Spinal cord (tissue), 10 donors: ENCODE measurements at places on chromosomes 3 and 15. TPM values are rescaled to one million over a fixed set of nuclear protein-coding genes. Genes with fewer than 3 reads are reported as not detected.

GRCh38 chr3:45043728-45044299 lies 17.7 kb downstream of the CLEC3B start:
- no peak for DNase-seq

- DNase-seq = no peak
Observed at GRCh38 chr3:182972387-182972786, 8.0 kb downstream of the DCUN1D1 start.

The NPAP1 gene
- total RNA-seq = 0.44 TPM

- no peak for DNase-seq
Observed at GRCh38 chr15:88621789-88622604, 857 bp downstream of the AEN start.

- DNase-seq = no peak
Observed at GRCh38 chr3:42216931-42217333, 49.1 kb downstream of the CCK start.

GRCh38 chr3:157649511-157649910 lies 146.3 kb upstream of the VEPH1 start:
- DNase-seq = no peak

The CCR4 gene
- 0.20 TPM for total RNA-seq

DNA sequence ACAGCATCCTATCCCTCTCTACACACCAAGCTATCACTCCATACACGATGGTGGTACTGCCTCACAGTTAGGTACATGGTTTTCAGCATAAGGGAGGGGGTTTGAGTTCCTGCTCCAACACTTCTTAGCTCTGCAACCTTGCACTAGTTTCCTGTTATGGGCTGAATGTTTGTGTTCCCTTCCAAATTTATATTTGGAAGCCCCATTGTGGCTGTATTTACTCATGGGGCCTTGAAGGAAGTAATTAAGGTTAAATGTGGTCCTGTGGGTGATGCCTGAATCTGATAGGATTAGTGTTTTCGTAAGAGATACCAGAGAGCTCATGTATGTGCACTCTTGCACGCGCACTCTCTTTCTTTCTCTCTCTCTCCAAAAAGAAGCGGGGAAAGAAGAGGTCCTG lies 259.4 kb downstream of the RORA start:
- no peak for DNase-seq

- no peak for DNase-seq
Observed at GRCh38 chr3:31135546-31135945, 241.1 kb upstream of the GADL1 start.

GRCh38 chr3:31043184-31043819 lies 148.8 kb upstream of the GADL1 start:
- DNase-seq = no peak

DNA sequence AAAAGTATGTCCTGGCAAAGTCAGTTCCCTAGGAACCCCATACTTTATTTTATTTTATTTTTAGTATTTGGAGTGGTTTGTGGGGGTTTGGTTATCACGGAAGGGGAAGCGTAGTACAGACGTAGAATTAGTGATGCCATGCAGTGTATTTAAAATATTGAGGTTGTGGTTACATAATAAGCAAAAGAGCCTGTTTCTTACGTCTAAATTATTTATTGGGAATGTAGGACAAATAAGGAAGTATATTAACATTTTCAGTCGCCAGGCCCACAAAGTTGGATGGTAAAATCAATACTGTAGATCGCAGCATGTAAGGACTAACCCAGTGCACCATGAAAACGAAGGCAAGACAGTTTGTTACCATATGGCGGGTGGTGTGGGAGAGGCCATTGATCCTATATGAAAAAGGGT lies 558 bp downstream of the DTWD1 start:
- peak; percentile 55 for DNase-seq

DNA sequence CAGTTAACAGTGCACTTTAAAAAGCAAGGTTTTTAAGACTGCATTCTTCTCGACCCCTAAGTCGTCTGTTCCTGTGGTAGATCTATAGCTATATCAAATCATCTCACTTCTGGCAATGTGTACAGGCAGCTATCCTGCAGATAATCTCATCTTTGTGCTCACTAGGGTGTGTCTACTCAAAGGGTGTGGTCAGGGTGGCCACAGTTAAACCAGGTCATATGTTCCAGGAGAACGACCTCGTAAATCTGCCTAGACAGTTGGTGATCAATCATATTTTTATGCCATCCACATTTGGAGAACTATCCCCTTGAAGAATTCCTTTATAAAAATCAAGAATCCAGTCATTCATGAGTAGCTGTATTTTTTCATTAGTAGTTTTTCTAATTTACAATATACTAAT lies 3.0 kb downstream of the VEPH1 start:
- DNase-seq = no peak

DNA sequence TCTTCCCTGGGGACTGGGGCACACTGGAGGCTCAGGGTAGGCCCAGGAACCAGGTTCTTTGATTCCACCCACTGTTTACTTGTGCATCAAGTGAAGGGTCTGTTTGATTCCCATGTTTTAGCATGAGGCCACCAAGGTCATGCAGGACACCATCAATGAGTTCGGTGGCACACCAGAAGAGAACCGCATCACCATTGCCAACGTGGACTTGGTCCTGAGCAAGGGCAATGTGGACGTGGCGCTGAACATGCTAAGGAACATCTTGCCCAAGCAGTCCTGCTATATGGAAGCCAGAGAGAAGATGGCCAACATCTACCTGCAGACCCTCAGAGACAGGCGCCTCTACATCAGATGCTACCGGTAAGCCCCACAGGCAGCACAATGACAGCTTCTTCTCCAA lies 21.5 kb downstream of the TTC21A start:
- no peak for DNase-seq

The IQCF5 gene
- not detected for total RNA-seq

GRCh38 chr15:41936649-41937567 lies 35.4 kb downstream of the EHD4 start:
- no peak for DNase-seq

The FOXL2NB gene
- total RNA-seq = 0.59 TPM

GRCh38 chr3:39454591-39455217 lies 12.8 kb upstream of the MOBP start:
- no peak for DNase-seq

DNA sequence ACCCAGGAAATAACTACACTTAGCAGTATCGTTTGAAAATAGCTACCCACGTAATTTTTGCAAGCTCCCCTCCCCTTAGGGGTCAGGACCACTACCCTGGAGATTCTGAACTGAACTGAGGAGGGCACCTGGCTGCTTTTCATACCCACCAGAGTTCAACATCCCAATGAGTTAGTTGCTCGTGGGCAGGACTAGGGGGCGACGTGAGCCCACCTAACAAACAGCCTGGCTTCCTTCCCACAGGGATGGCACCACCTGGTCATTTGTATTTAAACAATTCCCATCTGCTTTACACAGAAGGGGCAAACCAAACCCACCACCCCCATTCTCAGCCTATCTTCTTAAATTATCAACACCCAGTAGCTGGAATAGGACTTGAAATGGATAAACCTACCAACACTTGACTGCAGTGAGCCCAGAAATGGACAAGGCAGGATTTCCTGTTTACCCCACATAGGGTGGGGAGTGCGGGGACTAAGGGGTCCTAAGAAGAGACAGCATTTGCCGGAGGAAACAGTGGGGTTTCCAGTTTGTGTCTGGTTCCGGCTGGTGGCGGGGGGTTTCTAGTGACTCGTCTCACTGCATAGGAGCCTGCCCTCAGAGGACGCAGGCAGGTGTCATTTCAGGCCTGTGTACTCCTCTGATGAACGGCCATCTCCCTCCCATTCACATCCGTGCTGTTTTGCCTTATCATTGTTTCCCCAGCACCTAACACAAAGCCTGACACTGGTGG lies 11.6 kb upstream of the VGLL4 start:
- no peak for DNase-seq

- DNase-seq = no peak
Observed at GRCh38 chr3:173921732-173922131, 524.2 kb downstream of the NLGN1 start.

DNA sequence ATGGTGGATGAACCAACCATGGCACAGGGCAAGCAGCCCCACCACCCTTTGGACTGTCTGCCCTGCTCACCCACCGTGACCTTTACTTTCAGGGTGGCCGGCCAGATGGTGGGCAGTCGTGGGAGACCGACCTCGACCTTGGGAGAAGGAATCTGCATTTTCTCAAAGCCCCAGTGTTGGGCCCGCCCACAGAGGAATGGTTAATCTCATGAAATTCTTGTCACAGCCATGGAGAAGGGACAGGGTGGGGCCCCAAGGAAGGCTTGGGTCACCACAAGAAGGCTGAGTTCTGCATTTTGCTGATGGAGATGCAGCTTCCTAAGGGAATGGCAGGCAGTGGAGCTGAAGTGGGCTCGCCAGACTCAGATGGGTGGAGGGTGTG lies 2.9 kb downstream of the PLXND1 start:
- no peak for DNase-seq

GRCh38 chr3:60453326-60453725 lies 797.9 kb downstream of the FHIT start:
- DNase-seq = no peak

GRCh38 chr3:109072194-109072593 lies 45.7 kb downstream of the MORC1 start:
- no peak for DNase-seq

- no peak for DNase-seq
Observed at GRCh38 chr3:67468511-67468910, 185.9 kb downstream of the SUCLG2 start.

DNA sequence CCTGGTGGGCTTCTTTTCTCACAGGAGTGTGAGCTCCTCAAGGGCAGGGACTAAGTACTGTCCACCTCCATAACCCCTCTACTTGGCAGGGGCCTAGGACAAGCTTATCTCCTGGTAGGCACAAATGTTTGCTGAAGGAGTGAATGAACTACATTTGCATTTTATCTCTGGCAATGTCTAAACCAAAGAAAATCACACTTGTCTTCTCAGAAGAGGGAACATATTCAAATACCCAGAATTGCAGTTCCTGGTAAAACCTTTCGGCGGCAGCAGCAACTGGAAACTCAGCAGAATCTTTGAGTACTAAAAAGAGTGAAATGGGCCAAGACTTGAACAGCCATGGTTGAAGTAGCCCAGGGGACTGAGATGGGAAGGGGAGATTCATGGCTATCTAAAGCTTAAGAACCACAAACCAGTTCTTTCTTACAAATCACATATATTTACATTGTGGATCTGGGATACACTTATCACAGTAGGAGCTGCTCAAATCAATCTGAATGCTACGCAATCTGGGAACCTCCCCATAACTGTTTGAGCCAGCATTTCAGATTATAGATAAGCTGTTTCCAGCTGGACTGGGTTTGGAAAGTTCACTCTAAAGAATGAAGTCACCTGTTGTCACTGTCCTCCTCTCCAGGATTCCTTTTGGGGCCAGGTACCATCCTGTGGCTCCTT lies 18.7 kb upstream of the PTPN9 start:
- DNase-seq = no peak

The CPB1 gene
- total RNA-seq = 0.17 TPM

DNA sequence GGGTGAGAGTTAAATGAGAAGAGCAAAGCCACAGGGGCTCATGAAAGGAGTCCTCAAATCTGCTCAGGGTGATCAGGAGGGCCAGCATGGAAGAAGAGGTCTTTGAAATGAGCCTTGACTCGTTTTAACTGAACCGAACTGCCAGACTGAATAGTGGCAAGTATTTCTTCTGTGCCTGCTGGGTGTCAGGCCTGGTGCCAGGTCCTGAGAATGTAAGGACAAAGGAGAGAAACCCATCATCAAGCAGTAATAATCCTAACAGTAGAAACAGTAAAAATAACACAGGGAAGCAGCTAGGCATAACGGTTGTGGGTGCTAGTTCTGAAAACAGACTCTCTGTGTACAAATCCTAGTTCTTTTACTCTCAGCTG lies 40.4 kb upstream of the SMAD3 start:
- no peak for DNase-seq

The RTP1 gene
- 0.61 TPM for total RNA-seq

GRCh38 chr3:9884555-9885165 lies 4.6 kb upstream of the CIDEC start:
- DNase-seq = no peak

The ARHGEF3 gene
- total RNA-seq = 18.6 TPM

The CEMIP gene
- 257 TPM for total RNA-seq

DNA sequence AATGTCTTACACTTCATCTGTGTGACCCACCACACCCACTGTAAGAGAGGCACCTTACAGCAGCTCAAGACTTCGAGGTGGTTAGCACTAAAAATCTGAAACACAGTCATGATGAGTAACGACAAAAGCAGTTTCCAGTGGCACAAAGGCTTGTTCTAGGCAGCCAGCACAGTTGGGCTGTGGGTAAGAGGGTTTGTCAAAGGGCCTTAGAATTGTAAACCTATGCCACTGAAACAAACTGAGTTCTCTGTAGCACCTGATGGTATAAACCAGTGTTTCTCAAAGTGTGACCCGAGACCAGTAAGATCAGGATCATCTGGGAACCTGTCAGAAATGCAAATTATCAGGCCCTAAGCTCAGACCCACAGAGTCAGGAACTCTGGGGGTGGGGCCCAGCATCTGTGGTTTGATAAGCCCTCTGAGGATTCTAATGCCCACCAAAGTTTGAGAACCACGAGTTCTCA lies 36.5 kb downstream of the DAPK2 start:
- no peak for DNase-seq

DNA sequence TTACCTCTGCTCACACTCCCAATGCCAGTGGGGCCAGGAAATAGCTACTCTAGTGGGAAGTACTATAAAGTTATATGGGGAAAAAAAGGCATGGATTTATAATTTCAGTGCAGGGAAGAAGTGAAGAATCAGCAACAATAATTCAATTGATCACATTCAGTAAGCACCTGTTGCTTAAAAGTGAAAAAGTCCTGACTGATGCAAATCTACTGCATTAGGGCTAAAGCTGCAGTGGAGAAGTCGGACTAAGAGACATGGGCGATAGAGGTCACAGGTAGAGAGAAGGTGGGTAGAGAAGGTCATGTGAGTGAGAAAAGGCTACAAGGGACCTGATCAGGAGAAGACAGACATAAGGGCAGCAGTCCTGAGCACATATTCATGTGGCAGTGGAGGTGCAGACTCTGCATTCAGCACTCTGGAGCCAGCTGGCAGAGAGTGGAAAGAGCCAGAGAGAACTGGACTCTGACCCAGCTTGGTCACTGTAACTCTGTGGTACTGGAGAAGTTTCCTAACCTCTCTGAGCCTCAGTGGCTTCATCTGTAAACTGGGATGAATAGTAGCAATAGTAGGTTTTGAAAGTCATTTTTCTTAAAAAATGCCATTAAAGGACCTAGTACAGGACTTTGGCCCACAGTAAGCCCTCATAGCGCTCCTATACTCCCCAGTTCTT lies 17.6 kb upstream of the BCL2A1 start:
- DNase-seq = no peak

DNA sequence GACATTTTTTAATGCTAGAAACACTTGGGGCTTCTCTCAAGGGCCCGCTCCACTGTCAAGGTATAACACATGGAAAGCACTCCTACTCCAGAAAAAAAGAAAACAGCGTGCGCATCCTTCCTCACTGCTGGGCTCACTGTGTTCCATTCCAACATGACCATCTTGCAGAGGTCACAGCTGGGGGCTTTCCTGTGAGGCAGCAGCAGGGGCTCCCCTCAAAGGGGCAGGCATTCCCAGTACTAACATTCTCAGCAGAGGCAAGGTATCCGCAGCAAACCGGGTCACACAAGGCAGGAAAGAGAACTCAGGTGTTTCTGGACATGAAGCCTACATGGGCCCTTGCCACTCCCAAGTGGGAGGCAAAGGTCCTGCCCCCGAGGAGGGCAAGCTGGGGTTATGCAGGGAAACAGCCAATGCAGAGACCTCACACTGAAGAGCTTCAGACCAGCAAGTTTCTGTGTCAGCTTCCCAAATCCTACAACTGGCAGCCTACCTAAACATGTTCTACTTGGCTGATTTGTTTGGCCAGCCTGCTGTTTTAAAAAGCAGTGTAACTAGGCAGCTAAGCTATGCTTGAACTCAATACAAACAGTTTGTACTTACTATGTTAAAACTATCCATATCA lies 6.4 kb downstream of the BDH1 start:
- no peak for DNase-seq

The ISG20 gene
- 2.0 TPM for total RNA-seq

The SMCO1 gene
- not detected for total RNA-seq
